ENCODE measurements at places on chromosomes 4 and X.

DNA sequence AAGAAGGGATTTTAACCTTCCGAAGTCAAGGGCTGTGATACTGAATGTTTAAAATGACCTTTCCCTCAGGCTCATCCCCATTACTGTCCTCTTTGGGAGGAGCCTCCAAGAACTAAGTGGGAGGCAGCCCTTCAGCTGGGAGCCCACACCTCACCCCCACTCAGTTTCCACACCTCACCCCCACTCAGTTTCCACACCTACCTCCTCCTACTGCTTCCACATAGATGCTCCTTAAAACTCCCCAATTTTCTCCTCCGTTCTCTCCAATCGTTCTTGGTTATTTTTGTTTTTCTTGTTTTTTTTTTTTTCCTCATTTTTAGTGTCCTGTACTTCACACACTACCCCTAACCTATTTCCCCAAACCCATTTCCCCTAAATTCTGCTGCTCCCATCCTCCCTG lies 31.6 kb upstream of the ANXA3 start:
- DNase-seq = no peak

DNA sequence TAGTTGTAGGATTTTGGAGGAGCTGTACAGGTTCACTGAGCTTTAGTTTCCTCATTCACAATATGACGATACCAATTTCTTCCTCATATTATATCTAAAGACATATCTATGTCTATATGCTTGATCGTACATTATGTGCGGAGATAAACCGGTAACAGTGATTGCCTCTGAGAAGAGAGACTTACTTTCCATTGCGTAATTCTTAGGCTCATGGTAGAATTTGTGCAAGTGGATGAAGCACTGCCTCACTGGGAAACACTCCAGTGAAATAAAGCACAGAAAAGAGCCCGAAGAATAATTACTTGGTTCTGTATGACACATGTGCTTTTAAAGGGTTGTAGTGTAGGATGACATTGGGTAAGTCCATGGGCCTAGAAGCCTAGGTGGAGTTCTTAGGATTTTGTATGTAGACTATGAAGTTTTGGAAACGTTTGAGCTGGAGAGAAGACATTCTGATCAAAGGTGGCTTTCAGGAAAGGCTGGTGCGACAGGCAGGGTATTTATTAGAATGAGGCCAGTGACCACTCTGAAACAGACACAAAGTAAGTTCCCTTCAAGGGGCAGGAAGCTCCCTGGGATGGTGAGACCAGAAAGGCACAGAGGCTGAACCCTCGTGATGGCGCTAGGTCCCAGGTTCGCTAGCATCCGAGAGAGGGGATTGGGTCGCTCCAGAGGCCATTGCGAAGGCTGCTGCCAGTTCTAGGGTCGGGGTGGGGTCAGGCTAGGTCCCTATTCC lies 649 bp upstream of the VBP1 start:
- no peak for DNase-seq

DNA sequence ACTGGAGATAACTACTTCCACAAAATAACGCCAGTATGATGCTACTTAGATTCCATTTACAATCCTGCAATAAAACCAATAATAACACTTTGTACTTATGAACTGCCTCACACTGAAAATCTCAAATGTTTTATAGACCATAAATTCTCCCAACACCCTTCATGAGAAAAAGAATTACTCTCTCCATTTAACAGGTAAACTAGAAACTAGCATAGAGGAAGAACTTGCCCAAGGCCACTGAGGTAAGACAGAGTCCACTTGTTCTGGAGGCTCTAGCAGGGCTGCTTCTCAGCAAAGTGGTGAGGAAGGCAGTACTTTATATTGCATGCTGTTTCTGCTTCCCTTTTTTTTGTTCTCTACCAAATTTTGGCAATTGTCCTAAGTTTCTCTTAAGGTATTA lies 11.5 kb upstream of the BMP3 start:
- DNase-seq = no peak

- DNase-seq = no peak
Observed at GRCh38 chr4:156330436-156331031, 376.9 kb upstream of the CTSO start.

DNA sequence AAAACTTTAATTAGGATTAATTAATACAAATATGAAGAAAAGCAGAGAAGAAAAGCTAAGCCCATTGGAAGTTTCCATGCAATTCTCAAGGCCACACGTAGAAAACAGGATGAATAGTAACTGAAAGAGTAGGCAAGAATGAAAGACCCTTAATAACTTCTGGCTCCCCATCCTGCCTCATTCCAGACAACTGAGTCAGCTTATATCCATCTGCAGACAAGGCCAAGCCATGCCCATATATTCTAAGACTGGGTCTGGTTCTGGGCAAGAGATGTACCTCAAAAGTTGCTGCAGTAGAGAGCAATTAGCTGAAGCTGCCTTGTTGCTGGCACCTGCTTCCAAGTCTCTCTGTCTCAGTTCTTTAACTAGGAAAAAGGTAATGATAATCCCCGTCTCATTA lies 244.1 kb downstream of the GPC3 start:
- no peak for DNase-seq
